ENCODE measurements at places on chromosomes 13 and 19.

- no peak for DNase-seq
Observed at GRCh38 chr19:55275851-55276719, 3.8 kb downstream of the HSPBP1 start.

DNA sequence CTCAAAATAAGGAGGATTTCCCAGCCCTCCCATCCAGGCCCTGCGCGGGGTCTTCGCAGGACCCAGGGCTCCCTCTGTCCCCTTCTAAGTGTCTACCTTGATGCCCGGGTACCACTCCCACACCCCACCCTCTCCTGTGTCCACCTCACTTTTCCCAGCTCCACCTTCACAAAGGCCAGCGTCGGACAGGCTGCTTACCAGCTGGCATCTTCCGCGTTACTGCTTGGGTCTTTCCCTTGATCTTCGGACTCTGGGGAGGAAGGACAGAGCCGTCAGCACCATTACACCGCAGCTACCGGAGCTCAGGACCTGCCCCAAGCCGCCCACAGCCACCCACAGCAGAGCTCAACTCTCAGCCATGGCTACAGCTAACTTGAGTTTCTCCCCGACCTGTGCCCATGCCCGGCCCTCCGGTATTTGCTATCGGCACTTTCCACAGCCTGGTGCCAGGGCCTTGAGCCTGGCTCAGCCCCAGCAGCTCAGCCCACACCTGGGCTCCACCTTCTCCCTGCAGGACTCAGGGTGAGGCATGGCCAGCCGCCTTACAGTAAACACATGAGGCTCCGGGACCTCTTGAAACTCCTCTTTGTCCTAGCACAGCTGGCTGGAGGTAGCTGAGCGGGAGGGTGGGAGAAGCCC is 3.8 kb downstream of the C13orf46 start:
- DNase-seq: no peak

DNA sequence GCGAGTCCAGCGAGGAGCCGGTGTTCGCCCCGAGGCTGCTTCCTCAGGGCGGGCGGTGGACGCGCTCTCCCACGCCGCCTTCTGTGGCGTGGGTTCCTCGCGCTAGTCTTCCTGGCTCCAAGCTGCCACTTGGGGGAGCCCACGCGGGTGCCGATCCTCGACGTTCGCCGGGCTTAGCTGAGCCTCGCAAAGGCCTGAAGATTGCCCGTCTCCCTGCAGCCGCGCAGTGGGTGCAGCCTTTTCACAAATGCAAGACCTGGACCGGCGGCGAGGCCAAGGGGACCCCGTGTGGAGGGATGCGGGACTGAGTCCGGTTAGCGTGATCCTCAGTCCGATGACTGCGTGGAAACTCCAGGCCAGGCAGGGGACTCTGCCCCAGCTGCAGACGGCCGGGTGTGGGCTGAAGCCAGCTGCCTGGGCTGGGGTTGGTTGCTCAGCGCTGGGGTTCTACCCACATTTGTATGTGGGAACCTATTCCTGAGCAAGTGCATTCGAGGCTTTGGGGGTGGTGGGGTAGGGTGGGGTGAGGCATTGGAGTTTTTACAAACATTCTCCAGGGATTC is 16.6 kb upstream of the LRP3 start:
- DNase-seq: no peak

DNA sequence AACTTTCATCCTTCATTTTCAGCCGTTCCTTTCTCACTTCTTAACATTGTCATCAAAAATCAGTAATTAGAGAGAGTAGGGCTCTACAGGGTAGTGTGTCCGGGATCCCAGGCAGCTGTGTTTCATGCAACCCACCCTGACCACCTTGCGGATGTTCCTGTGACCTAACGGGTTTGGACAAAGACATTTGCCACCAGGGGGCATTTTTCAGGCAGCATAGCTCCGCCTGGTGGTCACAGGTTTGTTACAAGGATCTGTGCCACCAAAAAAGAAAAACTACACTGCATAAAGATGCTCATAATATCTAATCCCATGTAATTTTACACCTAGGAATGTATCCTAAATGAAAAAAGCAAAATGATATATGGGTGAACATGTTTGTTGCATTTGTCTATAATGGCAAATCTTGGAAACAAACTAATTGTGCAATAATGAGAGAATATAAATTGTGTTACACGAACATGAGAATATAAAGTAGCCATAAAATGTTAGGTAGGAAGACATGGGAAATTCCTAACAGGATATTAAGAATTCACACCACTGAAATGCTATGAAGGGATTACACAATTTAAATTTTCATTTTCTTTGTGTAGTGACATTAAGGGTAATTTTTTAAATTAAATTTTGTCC is 123.0 kb downstream of the SLC7A1 start:
- peak; percentile 80 for DNase-seq

GRCh38 chr13:99263126-99263785 is 5.1 kb upstream of the GPR18 start:
- no peak for DNase-seq

GRCh38 chr19:370641-371330 is 26.2 kb upstream of the MIER2 start:
- DNase-seq: no peak

DNA sequence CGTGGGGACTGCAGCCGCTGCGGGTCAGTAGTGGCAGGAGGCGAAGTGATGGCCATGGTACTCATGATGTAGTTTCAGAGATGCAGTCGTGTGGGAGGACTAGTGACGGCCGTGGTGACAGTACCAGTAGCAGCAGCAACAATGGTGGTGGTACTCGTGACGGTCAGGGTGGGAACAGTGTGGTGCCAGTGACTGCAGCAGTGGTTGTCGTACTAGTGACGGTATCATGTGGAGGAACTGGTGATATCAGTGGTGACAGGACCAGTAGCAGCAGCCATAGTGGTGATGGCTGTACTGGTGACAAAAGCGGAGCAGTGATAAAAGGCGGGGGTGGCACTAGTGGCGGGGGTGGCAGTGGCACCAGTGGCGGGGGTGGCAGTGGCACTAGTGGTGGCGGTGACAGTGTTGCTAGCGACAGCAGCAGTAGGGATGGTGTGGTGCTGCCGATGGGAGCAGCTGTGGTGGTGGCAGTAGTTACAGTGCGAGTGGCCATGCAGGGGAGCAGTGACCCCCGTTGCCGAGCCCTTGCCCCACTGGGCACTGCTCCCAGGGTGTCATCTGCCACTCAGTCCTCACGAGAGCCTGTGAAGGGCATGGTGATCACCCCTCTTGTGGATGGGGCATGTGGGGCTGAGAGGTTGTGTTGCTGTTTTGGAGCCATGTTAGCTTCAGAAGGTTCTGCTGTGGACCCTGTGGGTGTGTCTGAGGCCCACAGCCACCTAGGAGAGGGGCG is 22.7 kb downstream of the ADPRHL1 start:
- DNase-seq: no peak

- DNase-seq: no peak
Observed at GRCh38 chr13:39935155-39935554, 279.7 kb downstream of the COG6 start.

- DNase-seq: peak; percentile 35
Observed at GRCh38 chr13:104460554-104460953, 1394.3 kb upstream of the SLC10A2 start.

GRCh38 chr13:113595131-113595530 is 10.6 kb downstream of the TFDP1 start:
- no peak for DNase-seq

DNA sequence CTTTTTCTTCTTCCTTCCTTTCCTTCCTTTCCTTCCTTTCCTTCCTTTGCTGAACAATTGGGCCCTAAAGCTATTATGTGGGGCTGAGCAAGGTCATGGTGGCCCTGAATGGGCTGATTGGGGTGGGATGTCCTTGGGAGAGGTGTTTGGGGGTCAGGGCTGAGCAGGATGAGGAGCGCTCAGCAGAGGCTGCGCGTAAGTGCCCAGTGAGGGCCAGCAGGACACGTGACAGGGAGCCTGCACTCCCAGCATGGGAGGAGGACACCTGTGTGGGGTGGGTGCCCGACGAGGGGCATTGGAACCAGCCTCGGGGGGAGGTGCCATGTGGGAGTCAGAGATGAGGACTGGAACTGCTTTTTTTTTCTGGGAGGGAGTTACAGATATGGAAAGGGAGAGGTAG is 5.4 kb upstream of the LGALS7 start:
- DNase-seq: no peak

DNA sequence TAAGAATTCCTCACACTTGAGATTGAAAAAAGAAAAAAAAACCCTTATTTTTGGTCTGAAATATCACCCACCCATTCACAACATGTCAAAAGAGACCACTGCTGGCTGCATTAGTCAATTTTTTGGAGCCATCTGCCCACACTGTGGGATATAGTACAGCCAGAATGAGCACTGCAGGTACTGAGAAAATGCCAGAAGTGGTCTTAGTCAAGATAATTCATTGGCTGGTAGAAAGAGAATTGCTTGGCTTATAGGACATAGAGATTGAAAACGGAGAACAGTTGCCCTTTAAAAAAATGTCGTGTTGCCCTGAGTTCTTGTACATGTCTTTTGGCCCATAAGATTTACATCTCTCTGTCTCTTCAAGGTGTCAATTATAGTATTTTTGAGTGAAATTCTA is 1899.5 kb downstream of the OLFM4 start:
- DNase-seq: no peak
